Transverse colon (tissue), 4 donors: ENCODE measurements at places on chromosomes 12 and 14. TPM values are rescaled to one million over a fixed set of nuclear protein-coding genes. Genes with fewer than 3 reads are reported as not detected.

DNA sequence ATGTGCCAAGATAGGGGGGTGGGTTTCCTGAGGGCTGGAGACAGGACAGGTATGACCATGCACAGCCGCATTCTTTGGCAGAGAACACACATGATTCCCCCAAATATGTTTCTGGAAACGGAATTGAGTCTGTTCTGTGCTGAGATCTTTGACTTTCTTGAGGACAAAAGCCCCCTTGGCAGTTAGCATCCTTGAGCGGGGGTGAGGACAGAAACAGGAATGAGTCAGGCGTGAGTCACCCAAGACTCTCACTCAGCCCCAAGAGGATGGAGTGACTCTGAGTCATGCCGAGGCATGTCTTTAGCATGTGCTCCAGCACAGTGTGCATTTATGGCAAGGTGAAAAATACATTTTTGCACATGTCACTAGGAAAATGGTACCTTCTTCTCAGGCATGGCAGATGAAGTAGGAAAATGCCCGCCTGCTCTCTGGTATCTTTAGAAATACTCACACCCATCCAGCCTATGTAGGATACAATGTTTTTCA, 52.1 kb downstream of the DAD1 start:
- peak; percentile 48 for DNase-seq

- DNase-seq = no peak
Measured at GRCh38 chr12:104610513-104611235, 153.9 kb downstream of the CHST11 start.

- no peak for DNase-seq
Measured at GRCh38 chr12:117749431-117749830, 219.4 kb downstream of the KSR2 start.

GRCh38 chr14:19902409-19902808, 18.0 kb upstream of the OR4K5 start:
- no peak for DNase-seq

DNA sequence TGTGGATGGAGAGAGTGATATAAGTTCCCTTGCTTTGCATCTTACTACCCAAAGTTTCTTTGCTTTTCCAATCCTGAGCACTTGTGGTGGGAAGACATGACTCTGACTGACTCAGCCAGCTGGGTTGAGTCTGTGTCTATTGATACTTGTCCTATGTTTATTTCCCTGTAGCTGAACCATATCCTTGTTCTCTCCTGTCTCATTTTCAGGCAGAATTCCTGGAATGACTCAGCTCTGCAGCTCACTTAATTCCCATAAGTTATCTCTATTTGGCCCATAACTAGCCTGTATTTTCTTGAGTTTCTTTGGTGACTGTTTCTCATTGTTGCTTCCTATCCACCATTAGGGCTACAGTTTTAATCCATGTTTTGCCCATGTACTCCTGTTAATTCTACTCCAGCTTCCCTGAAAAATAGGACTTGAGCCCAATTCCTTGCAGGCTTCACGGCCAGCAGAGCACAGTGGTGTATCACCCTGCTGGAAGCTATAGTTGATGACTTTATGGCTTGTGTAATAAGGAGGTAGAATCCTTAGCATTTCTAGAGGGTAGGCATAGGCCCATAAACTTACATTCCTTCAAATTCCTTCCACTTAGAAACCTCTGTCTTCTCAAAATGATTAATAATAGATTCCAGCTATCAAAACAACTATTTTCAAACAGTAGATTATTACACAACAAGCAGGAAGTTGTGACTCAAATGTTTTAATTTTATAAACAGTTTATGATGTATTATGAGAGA, 183.1 kb downstream of the TMTC3 start:
- no peak for DNase-seq

DNA sequence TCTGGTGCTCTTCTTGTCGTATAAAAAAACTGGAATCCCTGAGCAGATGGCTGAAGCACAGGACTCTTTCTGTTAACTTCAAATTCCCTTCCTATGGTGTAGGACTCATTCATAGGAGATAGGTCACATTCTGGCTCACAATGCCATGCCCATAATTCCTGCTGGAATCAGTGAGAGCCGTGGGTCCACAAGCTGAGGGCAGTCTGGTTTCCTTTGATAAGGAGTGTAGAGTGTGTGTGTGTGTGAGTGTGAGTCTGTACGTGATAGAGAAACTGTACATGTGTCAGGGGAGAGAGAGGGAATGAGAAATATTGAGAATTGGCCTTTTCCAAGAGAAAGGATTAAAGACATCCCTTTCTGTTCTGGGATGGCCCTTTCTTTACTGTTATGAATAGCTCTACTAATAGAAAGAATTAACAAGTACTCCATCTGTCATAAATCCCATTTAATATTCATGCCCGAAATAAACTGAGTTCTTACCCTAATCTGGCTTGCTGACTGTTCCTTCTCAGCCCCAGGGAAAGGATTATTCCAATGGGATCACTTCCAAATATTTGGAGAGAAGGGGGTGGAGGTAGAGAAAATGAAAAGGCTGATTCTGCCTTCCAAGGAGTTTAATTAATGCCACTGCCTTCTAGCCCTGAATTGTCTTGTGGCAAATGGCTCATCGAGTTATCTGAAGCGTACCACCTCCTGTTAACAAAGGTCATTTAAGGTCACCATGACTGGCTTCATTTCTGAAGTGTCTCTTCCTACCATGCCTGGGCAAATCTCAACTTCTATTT, 79.0 kb downstream of the TMX1 start:
- DNase-seq = no peak

DNA sequence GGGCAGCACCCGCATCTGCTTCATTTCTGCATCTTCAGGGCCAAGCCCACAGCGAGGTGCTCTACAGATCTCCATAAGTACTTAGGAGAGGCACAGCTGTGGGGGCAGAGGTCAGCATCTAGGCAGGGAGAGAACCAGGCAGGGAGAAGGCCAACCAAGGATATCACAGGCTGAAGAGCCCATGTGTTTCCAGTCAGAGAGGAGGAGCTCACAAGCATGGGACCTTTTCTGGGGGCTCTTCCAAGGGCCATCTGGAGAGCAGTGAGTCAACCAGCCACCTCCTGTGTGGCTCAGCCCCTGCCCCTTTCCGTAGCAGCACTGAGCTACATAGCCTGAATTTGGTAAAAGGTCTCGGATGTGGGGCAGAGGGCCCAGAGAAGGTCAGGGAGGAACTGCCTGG, 78.5 kb downstream of the ARL6IP4 start:
- DNase-seq = no peak

- no peak for DNase-seq
Measured at GRCh38 chr12:120403869-120404268, 34.0 kb upstream of the COX6A1 start.

DNA sequence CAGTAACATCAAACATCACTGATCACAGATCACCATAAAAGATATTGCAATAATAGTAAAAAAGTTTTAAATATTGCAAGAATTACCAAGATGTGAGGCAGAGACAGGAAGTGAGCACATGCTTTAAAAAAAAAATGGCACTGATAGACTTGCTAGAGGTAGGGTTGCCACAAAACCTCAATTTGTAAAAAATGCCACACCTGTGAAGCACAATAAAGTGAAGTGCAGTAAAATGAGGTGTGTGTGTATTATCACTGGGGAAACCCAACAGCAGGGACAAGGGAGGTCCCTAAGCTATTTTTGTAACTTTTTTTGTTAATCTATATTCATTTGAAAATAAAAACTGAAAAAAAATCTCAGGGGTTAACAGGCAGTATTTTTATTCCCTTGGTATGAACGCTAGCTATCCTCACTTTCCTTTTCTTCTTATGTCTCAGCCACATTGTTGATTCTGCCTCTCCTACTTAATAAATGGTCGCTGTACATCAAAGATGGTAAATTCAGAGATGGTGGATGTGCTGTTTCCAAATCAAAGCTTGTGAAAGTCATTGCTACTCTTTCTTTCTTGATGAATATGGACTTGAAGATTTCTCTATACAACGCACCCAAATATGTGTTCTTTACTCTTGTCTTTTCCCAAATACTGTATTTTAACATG, 14.0 kb upstream of the KLRD1 start:
- DNase-seq = no peak

DNA sequence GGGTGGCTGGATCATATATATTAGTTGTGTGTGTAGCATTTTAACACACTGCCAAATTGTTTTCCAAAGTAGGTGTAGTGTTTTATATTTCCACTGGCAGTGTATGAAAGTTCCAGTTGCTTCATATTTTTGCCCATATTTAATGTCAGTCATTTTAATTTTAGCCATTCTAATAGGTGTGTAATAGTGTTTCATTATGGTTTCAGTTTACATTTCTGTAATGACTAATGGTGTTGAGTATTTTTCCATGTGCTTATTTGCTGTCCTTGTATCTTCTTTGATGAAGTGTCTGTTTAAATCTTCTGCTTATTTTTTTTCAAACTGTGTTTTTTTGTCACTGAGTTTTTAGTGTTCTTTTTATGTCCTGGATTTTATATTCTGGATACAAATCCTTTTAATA, 8.7 kb downstream of the TBC1D15 start:
- DNase-seq = no peak

GRCh38 chr12:11661491-11662089, 12.1 kb downstream of the ETV6 start:
- no peak for DNase-seq

GRCh38 chr12:57627501-57628279, 5.3 kb downstream of the B4GALNT1 start:
- no peak for DNase-seq

DNA sequence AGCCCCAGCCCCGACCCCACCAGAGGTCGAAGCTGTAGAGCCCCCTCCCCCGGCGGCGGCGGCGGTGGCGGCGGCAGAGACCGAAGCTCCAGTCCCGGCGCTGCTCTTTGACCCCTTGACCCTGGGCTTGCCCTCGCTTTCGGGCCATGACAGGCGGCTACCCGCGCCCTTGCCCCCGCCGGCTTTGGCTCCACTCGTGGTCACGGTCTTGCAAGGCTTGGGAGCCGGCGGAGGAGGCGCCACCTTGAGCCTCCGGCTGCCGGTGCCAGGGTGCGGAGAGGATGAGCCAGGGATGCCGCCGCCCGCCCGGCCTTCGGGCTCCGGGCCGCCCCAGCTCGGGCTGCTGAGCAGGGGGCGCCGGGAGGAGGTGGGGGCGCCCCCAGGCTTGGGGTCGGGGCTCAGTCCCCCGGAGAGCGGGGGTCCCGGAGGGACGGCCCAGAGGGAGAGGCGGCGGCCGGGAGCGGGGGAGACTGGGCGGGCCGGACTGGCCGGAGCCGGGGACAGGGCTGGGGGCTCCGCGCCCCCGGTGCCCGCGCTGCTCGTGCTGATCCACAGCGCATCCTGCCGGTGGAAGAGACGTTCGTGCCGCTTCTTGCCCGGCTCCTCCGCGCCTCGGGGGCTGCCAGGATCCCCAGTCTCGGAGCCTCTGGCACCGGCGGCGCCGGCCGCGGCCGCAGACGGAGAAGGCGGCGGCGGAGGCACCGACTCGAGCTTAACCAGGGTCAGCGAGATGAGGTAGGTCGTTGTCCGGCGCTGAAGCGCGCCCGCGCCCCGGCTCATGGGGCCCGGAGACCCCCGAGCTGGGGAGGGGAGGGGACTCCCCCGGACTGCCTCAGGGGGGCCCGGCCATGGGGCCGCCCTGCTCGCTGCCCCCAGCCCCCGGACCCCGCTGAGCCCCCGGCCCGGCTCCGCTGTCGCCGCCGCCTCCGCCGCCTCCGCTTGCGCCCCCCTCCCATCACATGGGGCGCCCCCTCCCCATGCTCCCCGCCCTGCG, 778 bp downstream of the AGAP2 start:
- no peak for DNase-seq

GRCh38 chr12:62517887-62518286, 51.3 kb downstream of the MON2 start:
- no peak for DNase-seq

- no peak for DNase-seq
Measured at GRCh38 chr12:103640410-103640809, 53.3 kb downstream of the STAB2 start.

- DNase-seq = peak; percentile 30
Measured at GRCh38 chr12:123106640-123107359, 44.1 kb downstream of the PITPNM2 start.

GRCh38 chr14:23052671-23053070, 4.6 kb downstream of the CDH24 start:
- no peak for DNase-seq

DNA sequence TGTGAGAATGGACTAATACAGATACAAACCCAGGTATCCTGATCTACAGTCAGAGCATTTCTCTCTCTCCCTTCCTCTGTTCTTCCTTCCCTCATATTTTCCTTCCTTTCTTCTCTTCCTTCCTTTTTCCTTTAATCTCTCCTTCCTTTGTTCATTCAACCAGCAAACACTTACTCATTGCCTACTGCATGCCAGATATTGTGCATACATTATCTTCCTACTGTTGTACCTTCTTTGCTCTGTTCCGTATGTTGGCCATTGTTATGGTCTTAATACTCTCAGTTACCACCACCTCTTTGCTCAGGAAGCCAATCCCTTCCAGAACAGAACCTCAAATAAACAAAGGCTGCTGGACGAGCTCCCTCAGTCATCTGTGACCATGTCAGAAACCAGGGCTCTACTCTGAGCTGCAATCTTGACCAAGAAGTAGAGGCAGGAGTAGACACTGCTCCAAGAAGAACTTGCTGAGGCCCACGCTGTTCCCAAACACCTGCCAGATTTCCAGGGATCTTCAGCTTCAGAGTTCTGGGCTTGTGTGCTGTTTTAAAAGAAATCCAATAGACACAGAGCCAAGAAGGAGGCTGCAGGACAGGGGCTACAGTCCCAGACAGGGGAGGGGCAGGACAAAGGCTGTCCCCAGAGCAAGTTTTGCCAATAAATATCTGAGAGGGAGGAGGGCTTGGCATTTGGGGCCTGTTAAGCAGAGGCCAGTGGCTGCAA, 526.7 kb upstream of the TBX3 start:
- no peak for DNase-seq

DNA sequence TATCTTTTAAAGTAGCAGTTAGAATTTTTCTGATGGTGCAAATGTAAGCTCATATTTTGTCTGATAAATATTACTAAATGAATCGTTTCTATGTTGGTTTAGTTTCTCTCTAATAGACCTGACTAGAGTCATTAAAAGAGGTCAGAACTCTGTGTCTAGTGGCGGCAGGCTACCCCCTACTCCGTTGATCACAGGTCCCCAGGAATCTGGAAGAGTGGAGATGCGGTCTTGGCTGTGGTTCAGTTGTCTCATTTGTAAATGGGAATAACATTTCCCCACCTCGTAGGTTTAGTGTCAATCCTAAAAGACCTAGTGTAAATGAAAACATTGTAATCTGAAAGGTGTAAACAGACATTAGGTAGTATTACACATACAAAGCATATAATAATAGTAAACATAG, 4.7 kb upstream of the FOXJ2 start:
- no peak for DNase-seq

DNA sequence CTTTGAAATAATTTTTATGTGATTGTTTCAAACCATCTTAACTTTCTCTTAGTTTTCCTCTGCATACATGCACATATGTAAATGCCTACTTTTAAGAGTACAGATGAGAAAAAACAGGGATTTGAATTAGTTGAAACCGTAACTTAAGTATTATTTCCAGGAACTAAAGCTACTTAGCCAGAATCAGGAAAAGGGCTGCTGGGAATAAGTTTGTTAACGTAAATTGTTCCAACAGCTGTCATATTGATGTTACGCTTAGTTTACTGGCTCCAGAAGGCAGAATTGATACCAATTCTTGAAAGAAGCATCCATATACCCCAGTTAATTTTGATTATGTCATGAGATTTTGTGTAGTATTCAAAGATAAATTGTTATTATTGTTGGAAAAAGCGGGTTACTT, 17.9 kb upstream of the KLRF1 start:
- no peak for DNase-seq

RFLNA gene
- 31.8 TPM for total RNA-seq

CCDC88C gene
- total RNA-seq = 171 TPM

DIO3 gene
- 2.9 TPM for total RNA-seq

CIROP gene
- total RNA-seq = not detected

HOXC9 gene
- total RNA-seq = not detected

LRRK2 gene
- 4.2 TPM for total RNA-seq

CPNE6 gene
- total RNA-seq = not detected

CLEC7A gene
- total RNA-seq = 5.2 TPM

KRT7 gene
- not detected for total RNA-seq

KRR1 gene
- 28.1 TPM for total RNA-seq
